Cardiac septum (tissue), 1 donor: ENCODE measurements at places on chromosomes 3 and 15. TPM values are rescaled to one million over a fixed set of nuclear protein-coding genes. Genes with fewer than 3 reads are reported as not detected.

Gene INSYN1
- 55.3 TPM for total RNA-seq

GRCh38 chr15:92822216-92823144 lies 77.6 kb upstream of the CHD2 start:
- DNase-seq, result no peak

DNA sequence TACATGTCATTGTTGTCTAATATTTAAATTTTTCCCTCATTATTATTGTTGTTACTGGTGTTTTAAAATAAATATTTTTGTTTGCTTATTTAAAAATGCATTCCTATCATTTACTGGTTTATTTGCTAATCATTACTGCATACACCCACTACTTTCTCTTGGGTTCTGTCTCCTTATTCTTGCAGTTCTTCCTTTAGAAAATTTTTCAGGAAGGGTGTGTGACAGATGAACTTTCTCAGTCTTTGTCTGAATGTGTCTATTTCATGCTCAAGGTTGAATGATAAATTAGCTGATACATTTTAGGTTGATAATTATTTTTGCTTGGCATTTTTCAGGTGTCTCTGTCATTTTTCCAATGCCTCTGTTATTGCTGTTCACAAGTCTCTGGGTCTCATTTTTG lies 7.4 kb downstream of the AQP9 start:
- DNase-seq, result no peak

- no peak for DNase-seq
These were observed 311.5 kb downstream of the CNTN3 start for GRCh38 chr3:74302969-74303368.

Gene COLQ
- 41.7 TPM for total RNA-seq

DNA sequence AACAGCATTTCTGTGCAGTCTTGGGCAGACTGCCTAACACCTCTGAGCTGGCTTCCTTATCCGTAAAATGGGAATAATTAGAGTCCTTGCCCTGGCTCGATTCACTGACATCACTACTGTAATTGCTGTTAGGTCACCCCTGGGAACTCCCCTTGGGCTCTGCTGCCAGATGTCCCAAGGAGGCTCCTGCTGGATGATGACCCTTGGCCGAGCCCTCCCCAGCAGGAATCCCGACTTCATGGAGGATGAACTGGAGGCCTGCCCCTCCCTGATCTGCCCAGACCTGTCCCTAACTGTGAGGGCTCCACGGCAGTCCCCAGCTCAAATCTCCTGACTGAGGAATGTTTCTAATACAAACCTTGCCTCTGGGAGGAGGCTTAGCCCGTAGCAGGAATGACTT lies 18.0 kb downstream of the ESYT3 start:
- peak; percentile 19 for DNase-seq

DNA sequence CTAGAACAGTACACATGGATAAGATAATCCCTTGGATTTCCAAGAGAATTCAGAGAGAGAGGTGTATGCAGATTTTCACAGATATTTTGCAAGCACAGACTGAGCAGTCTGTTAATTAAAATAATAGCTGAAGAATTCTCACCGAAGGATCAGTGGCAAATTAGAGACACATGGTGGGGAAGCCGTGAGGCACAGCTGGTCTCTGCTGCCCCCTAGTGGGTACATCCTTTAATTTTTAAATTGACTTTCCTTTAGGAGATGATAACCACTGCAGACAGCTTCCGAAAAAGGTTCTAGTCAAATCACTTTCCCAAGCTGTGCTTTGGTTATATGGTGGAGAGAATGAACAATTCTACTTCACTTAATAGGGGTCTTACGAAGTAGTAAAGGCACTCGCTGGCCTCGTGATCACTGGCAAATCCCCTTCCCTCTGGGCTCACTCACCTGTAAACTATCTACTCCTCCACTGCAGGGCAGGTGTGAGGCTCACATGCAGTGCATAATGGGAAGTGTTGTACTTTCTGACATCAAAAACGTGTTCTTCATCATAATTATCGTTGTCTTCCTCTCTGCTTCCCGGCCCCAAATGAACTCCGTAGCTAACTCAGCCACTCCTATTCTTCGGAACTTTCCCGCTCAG lies 19.5 kb downstream of the MESD start:
- no peak for DNase-seq

- no peak for DNase-seq
These were observed 231.3 kb upstream of the SATB1 start for GRCh38 chr3:18656410-18656809.

- no peak for DNase-seq
These were observed 337.2 kb upstream of the DNAJC19 start for GRCh38 chr3:181326637-181327223.

Gene MORC1
- not detected for total RNA-seq

DNA sequence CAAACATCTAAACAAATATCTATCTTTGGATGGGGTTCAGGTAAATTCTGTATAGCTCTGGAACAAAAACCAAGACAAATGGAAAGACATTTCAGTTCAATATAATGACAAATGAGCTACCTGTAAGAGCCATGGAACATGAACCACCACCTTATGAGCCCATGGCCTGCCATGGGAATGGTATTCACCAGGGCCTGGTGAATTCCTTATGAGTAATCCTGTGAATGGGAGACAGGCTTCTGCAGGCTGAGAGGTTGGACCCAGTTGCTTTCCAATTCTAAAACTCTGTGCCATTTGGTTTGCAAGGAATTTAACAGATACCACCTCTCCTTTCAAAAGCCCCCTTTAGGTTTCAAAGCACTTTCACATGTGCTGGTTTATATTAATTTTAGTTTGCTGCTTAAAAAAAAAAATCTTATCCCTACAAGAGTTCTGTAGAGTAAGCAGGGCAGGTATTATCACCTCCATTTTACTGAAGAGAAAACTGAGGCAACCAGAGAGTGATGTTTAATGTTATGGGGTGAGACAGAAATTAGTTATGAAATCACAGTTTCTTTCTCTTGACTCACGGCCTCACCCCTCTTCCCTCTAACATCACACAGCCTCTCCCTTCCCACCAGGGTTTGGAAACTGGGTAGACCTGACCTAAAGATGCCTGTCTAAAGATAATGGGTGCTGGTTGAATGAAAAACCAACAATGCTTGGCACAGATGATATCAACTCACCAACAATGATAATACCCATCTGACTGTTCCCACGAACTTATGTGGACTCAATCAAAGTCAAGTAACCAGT lies 397.6 kb upstream of the WNT5A start:
- no peak for DNase-seq

- DNase-seq, result no peak
These were observed 16.9 kb upstream of the PSMD6 start for GRCh38 chr3:64039981-64040733.

GRCh38 chr3:140243575-140243974 lies 308.6 kb downstream of the CLSTN2 start:
- DNase-seq, result no peak
